ENCODE measurements at places on chromosomes 6 and 20.

DNA sequence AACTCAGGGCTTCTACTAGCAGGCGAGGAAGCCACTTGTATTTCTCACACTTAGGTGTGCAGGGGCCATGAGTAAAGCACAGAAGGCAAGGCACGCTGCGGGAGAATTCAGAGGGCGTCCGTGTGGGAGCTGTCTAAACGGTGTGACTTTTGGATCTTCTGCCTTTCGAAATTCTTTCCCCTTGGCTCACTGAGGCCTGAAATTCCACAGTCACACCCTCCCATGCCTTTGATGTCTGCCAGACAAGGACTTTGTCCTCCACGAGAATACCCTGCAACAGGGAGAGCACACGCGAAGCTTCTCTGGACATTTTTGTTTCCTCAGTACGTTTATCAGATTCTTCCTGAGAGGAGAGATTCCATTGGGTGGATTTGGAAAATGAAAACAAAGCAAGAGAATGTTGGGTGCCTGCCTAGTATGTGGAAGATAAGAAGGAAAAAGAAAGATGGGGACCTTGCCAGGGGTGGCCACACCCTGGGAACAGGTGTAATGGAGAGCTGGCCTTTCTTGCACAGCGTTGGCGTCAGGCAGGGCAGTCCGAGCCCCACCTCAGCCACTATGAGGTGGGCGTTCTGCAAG lies 235.7 kb downstream of the MYLK4 start:
- no peak for DNase-seq

DNA sequence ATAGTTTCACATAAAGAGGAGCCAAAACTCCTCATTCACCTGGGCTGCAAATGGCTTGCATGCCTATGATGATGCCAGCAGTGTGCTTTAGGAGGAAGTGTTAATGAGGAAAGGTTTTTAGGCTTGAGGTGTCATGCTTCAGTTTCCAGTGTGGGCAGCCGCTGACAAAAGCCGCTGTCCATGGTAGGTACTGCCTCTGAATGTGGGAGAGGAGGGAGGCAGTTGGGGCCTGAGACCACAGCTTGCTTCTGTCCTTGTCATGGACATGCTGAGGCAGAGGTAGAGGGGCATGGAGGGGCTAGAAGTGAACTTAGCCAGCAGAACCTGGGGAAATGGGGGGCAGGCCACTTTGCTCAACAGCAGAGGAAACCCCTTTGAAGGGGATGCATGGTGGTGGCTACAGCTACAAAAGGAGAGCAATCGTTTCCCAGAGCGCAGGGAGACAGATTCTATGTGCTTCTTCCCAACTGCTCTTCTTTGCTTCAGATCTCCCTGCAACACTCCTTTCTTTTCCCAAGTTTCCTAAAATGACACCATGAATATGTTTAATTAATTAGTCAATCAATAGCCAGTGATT lies 372.1 kb upstream of the CNR1 start:
- no peak for DNase-seq

DNA sequence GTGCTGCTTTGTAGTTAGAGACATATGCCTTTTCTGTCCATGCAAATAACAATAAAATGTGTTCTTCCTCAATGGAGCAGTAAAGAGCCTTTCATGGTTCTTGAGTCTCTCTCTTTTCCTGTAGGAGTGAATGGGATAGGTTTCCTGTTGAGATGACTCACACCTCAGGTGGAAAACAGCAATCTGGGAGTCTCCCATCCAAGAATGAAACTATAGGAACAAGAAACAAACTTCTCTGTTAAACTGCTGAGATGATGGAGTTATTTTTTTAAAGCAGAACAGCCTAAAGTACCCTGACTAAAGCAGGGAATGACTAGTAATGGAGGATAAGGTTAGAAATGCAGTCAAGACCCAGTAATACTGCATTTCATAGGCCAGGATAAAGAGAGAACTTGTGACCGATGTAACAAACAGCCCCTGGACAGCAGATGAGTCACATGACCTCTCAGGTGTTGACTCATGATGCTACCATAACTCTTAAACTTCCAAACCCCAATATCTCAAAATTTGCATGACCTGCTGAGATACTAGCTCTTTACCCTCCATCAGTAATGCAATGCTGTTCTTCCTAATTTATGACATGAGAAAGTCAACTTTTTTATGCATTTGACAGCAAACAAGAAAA lies 548.9 kb downstream of the CBLN4 start:
- no peak for DNase-seq

DNA sequence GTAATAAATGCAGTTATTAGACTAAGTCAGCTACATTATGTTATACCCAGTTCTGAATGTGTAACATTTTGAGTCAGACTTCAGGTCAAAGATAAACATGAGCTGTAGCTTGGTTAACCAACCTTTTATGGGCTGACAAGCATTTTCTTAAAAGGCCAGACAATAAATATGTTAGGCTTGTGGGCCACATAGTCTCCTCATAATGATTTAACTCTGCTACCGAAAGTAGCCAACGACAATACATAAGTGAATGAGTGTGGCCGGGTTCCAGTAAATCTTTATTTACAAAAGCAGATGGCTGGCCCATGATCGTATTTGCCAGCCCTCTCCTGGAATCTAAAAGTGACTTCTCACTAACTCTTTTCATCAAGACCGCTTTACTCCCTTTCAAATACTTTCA lies 49.9 kb downstream of the ATG5 start:
- DNase-seq = no peak

DNA sequence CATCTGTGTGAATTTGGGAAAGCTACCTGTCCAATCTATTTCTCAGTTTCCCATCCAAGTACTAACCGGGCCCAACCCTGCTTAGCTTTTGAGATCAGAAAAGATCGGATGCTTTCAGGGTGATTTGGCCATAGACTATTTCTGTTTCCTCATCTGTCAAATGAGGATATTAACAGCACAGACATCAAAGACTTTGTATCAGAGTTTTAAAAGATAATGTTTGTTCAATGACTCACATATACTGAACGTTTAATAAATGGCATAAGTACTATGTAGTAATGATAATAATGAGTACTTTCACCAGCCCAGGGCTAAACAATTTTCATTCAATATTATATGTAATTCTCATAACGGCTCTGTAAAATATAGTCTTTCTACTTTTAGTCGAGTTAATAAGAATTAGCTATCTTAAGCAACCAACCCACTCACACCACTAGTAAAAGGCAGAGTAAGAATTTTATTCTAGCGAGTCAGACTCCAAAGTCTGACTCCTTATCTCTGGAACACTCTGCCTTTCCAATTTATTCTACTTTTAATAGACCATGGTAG lies 216.5 kb downstream of the ARHGAP18 start:
- DNase-seq = no peak
